Lower lobe of right lung (tissue), 2 donors: ENCODE measurements at places on chromosomes 16 and 17.

DNA sequence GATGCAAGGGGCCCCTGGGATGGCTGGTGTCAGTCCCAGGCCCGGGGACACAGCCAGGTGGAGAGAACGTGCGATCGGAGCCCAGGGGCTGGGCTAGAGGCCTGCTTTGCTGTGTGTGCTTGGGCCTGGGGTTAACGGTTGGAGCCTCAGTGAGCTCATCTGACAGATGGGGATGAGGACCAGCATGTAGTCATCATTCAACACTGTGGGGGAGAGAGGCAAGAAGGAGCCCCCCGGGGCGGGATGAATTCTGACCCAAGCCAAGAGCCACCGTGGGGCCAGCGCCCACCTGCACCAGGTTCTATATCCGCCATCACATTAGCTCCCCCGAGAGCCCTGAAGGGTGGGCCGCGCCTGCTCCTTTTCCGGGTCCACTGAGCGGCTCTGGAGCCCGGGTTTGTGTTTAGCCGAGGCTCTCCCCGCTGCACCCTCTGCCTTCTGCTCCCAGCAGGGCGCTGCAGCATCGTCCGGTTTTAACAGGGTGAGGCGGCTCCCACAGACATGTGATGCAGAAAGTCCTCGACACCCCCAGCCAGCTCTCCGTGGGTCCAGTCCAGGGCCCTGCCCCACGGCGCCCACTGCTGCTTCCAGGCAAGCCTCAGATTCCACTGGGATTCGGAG is 365.7 kb downstream of the SEC14L1 start:
- no peak for DNase-seq

- DNase-seq = no peak
Measured at GRCh38 chr17:46178550-46179214, 14.5 kb downstream of the KANSL1 start.

DNA sequence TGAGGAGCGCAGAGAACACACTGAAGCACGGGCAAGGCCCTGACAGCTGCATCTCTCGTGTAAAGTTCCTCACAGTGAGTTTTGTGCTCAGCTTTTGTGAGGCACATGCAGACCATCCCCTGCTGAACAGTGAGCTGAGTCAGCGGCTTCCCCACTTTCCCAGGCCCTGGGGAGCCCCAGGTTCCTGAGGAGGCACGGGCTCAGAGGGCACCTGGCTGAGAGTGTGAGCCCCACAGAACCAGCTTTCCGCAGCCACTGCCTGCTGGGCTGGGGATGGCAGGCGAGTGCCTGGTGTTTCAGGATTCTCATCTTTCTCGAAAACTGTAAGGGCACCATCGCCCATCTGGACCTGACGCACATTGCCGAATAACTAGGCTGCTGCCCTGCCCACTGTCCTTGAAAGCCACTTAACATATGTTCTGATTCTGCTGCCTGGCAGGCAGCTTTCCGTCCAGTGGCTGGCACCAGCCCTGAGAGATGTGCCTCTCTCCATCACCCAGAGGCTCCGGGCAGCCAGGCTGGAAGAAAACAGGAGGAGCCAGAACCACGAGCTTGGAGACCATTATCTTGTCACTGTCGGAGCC is 266.7 kb upstream of the FOXF1 start:
- DNase-seq = no peak

DNA sequence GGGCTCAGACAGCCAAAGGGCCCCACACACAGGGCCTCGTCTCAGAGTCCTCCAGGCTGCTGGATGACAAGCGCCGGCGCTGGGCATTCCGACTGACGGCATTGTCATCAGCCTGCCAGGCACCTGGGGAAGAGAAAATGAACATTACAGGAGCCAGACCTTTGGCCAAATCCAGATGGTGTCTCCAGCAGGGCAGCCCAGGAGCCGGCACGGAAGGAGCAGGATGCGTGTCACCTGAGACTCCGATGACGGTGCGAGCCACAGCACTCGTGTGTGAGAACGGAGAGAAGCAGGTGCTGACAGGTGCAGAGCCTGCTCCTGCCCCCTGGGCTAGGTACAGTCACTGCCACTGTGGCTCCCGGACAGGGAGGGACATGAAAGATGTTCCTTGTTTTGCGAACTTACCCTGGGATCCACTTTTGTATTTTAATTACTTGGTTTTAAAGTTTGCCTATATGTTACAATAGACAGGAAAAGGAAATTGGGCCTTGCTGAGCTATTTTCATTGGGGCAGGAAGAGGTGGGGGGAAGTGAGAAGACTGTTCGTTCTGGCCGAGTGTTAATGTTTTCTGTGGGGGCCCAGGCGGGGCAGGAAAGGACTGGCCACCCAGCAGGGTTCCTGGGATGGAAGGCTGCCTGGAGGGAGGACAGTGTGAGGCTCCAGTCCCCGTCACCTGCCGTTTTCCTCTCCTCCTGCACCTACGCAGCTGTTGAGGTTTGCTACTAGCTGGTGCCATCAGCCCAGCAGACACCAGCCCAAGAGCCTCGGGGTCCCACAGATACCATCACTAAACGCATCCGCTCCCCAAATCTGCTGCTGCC is 4.4 kb upstream of the FOXJ1 start:
- DNase-seq = no peak

GRCh38 chr17:34761646-34762045 is 182.3 kb downstream of the TMEM132E start:
- DNase-seq = no peak

GRCh38 chr17:66076546-66077190 is 115.3 kb downstream of the CEP112 start:
- no peak for DNase-seq

DNA sequence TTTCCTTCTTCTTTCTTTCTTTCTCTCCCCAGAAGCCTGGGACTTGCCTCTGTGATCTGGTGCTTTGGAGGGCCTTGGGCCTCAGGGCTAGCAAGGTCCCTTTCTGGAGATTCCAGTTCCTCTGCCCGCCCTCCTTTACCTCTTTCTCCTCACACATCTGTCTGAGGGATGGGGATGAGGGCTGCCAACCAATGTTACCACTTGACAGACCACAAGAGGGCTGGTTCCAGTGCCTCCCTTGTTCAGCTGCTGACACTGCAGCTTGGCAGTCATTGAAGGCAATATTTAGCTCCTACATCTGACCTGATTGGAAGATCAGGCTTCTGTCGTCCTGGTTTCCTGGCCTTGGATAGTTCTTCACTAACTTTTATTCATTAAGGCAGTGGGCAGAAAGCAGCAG is 3.6 kb upstream of the ZNF652 start:
- no peak for DNase-seq

DNA sequence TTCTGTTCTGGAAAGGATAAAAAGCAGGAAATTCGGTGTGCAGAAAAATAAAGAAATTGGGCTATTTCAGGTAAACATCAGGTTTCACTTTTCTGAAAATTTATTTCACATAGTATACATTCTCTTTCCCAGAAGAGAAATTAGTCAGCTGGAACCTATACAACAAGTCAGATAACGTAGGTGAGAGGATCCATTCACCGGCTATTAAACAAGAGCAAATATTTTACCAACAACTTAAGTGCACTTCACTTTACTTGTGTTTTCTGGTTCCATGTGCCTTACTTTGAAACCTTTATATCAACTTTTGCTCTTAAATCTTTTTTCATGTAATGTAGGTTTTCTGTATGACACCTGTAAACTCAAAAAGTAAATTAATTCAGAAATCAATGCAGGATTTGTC is 839.7 kb downstream of the CDH11 start:
- DNase-seq = no peak
